HS-27A (cell line): ENCODE measurements at places on chromosomes 13 and 19.

DNA sequence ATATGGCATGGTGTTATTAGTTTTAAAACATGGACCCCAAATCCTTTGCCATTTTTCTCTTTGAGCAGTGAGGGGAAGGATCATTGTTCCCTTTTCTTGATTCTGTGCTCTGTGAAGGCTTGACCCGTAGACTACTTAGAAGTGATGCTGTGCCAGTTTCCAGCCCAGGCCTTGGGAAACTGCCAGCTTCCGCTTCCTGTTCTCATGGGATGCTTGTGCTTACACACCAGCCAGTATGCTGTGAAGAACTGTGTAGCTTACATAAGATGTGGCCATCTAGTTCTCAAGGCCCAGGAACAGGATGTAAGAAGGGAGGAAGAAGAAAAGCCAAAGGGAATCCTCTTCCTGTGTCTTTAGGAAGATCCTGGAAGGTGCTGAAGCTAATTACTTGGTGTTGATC is 180.9 kb downstream of the PCCA start:
- DNase-seq = no peak

DNA sequence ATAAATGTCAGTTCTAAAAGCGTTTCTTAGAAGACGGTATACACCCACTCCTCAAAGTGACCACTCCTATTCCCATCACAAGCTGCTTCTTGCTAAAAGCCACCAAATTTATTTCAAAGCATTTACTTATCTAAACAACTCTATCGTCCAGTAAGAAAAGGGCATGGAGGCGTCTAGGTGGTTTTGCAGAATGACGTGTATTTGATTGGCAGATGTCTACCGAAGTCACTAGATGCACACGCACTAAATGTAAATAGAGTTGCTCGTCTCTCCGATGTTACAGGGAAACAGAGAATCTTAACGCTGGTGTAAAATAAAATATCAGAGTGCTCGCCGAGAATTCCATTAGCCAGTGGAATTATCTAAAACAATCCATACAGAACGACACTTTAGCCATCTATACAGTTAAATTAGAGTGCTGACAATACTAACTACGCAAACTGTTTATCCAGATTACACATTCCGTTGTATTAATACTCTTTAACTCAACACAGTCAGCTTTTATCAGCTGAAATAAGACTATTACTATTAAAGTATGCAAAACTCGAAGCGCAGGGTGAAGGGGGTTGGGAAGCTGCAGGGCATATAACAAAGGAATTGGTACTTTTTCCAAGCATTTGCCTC is 1.9 kb downstream of the KLF12 start:
- DNase-seq = no peak

DNA sequence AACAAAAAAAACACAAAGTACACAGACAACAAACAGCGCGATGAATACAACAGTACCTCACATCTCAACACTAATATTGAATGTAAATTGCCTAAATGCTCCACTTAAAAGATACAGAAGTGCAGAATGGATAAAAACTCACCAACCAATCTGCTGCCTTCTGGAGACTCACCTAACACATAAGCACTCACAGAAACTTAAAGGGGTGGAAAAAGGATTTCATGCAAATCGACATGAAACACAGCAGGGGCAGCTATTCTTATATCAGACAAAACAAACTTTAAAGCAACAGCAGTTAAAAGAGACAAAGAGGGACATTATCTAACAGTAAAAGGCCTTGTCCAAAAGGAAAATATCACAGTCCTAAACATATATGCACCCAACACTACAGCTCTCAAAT is 209.5 kb downstream of the ABCC4 start:
- no peak for DNase-seq

DNA sequence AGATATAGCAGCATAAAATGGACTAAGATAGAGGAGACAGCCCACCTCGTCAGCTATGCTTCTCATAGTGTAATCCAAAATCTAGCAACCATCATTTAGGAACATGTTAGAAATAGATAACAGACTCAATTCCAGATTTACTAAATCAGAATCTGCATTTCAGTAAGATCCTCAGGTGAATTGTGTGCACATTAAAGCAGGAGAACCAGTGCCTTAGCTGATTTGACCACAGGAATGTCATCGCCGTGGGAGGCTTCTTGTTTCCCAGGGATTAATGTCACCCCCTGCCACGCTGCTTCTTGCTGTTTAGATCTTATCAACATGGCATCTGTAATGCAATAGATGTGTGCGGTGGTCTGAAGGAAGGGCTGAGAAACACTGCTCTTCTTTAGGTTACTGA is 84.0 kb downstream of the GPC5 start:
- DNase-seq = no peak

DNA sequence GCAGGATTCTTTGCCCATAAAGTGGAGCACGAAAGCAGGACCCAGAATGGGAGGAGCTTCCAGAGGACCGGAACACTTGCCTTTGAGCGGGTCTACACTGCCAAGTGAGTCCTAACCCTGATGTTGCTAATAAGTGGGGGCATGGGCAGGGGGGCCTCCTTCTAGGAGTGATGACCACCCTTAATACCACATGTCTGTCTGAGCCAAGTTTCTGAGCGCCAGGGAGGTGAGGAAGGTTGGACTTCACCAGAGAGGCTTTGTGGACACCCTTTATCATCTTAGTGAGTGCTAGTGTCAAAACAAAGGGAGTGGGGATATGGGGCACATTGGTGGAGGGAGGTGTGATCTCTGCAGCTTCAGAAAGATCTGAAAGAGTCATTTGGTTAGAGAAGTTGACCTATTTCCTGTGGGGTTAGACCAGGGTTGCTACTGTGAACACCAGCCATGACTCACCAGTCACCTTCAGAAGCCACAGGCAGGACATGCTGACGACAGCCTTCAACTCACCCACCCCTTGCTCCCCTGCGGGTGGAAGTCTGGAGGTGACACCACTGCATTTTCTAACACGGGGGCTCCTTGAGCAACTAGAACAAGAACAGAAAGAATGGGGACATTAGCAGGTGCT is 8.8 kb downstream of the ALOX5AP start:
- no peak for DNase-seq

DNA sequence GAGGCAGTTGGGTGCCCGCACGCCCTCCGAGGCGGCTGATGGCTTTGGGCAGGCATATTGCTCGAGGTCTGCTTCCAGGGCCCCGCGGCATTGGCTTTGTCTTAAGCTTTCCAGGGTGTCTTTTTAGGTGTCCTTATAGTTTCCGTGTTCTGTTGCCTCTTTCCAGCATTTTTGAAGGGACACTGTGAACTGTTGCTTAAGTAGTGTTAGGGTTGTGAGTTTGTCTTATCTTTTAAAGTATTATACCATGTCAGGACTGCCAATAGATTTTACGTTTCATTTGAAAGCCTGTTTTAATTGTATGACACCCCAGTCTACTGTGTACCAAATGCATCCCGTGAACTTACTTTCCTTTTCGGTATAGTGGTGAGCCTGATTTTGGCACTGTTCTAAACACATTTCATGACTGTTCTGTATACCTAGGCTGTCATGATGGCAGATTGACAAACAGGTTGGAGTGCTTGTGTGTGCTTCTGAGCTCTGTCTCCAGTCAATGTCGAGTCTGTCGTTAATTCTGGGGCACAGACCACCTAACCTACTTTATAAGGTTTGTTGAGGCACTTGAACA is 656 bp downstream of the PCCA start:
- DNase-seq = no peak

- DNase-seq = no peak
These were observed 70.7 kb downstream of the FOXO1 start for GRCh38 chr13:40595693-40596092.

DNA sequence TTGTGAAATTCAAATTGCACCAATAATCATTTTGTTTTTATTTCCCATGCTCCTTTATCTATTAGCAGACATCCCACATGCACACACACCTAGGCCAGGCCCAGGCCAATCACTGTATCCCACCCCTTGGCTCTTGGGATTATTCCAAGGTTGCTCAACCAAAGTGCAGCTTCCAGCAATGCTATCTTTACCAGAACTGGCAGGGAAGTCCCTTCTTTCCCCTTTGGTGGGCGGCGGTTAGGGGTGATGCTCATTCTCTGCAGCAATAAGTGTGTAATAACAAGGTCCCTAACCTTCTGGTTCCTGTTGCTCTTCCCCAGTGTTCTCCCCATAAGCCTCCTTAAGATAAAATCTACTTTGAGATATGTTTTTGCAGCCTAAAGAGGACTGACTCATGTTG is 18.3 kb upstream of the KCTD12 start:
- DNase-seq = no peak

GRCh38 chr13:40963927-40964326 is 55.2 kb downstream of the ELF1 start:
- no peak for DNase-seq

DNA sequence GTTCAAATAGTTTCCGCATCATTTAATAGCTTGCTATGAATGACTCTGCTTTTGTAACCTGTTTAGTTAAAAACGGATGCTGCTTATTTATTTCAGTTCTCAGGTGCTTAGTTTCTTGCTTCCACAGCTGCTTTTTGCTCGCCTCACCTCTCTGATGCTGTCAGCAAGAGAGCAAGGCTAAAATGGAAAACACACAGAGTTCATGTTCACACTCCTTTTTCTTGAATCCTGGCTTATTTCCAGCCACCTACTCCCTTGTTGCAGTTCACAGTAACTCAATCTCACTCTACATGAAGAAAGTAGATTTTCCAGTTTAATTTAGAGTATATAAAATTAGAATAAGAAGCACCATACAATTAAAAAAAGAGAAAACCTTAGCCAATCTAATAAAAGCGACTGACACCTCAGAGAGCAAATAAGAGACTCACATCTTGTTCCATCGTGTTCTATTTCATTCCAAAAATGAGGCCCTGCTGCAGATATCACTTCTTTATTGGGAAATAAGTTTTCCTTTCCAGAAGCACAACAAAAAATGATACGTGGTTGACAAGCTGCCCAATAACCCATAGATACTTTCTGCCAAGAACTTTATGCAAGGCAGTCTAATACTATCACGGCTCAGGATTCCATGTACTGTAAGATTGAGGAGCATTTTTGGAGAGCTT is 326.1 kb upstream of the SLITRK1 start:
- DNase-seq = no peak

DNA sequence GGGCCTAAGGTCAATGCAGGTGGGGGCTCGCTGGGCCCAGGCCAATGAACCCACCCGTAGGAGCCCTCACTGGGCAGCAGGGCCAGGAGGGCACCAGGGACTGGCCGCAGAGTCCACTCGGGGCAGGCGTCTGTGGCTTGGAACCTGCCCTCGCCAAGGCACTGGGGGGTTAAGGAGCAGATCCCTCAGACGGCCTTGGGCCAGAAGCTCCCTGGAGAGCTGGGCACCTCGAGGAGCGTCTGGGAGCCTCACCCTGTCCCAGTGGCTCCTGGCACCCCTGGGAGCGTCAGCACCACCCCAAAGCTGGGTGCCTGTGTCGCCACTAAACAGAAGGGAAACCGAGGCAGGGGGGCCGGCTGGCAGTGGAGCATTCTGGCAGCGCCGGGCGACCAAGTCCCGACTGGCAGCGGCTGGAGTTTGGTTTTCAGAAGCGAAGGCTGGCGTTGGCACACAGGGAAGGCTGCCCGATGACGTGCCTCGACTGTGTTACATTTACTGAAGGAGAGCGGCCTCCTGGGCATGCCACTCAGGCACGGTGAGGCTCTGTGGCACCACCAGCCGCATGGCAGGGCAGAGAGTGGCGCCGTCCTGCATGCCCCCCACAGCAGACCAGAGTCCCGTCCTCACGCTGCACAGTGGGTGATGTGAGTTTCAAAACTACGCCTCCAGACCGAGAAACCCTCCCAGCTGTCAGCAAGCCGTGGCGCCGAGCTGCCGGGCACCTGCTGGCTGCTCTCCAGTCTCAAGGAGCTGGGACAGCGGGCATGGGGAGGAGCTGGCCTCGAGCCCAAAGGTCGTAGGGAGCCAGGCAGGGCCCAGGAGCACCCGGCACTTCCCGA is 9.2 kb upstream of the MEX3D start:
- DNase-seq = no peak

GRCh38 chr19:31253526-31254179 is 95.6 kb downstream of the TSHZ3 start:
- no peak for DNase-seq

DNA sequence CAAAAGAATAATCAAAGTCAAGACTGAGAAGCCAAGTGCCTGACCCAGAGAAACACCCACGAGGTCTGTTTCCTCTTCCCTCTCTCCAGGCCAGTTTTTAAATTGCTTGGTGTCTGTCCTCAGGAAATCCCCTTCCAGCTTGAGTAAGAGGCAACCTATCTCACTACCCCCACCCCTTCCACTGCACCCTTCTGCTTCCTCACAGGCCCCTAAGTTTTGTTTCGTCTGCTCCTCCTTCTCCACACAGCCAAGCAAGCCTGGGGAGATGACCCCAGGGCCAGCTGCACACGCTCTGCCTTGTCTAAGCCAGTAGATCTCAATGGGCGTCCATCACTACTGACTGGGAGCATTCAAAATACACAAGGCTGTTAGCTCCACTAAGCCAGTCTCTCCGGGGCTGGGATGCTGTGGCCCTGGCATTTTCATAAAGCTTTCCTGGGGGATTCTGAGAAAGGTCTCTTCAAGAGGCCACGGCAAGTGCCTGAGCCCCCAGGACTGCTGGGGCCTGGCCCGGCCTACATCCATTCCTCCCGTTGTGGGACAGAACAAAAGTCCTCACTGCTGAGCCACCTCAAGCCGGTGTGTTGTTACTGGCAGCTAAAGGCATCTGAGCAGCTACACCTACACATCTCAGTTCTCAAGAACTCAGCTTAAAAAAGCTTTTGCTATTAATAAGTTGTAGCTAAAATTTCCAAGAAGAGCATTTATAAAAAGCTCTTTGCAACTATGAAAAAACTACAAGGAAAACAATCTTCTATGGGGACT is 14.9 kb upstream of the IL4I1 start:
- DNase-seq = no peak

DNA sequence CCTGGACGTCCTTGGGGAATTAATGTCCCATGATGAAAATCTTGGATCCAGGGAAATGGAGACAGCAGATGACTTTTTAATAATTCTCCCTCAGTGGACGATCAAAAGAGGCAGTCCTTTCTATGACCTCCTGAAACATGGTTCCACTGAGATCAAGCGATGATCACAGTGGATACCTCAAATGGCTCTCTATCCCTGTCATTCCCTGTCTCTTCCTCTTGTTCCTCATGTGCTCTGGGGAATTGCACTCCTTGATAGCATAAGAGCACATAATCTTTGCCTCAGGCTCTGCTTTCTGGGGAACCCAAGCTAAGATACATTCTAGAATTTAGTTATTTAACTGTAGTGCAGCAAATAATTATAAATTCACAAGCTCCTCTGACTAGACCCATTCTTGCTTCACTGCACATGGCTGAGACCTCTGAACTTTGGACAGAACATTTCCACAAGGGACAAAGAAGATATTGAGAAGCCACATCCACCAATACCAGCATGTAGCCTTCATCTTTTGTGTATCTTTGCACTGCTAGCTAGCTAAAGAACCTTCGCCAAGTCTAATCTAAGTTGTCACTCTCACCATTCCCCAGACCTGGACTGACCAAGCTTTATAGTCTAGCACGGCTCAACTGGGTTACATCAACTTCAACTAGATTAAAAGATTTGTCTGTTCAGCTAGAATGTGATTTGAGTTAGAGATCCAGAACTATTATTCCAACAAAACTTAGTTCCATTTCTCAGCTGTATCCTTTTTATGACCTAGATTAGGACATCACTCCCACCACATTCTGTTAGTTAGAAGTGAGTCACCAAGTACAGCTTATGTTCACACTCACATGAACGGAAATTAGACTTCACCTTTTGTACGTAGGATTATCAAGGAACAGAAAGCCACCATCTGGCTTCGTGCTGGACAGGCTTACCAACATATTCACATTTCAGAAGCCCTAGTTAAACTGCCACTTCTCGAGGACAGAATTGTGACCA is 142.7 kb downstream of the SUCLA2 start:
- no peak for DNase-seq
